ENCODE measurements at places on chromosomes 1 and 21.
A peak's percentile ranks its signal among the peaks of the same experiment; 100 is the strongest.

GRCh38 chr1:116986421-116987255 lies 14.9 kb upstream of the CD101 start:
- DNase-seq: no peak

GRCh38 chr1:24724345-24725208 lies 20.7 kb upstream of the CLIC4 start:
- DNase-seq: peak; percentile 76

- no peak for DNase-seq
Observed at GRCh38 chr1:197806718-197807117, 31.4 kb upstream of the DENND1B start.

DNA sequence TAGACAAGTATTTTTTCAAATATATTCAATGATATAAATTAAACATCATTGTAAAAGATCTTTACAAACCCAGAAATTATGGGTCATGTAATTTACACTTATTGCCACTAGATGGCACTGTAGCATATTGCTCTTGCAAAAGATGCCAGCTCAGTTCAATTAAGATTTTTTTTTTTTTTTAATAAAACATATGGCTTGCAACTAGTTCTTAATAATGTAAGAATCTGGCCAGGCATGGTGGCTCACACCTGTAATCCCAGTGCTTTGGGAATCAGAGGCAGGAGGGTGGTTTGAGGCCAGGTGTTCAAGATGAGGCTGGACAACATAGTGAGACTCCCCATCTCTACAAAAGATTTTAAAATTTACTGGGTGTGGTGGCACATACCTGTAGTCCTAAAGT lies 49.4 kb upstream of the DESI2 start:
- DNase-seq: peak; percentile 41

GRCh38 chr1:87104945-87105344 lies 190.5 kb downstream of the HS2ST1 start:
- DNase-seq: no peak

DNA sequence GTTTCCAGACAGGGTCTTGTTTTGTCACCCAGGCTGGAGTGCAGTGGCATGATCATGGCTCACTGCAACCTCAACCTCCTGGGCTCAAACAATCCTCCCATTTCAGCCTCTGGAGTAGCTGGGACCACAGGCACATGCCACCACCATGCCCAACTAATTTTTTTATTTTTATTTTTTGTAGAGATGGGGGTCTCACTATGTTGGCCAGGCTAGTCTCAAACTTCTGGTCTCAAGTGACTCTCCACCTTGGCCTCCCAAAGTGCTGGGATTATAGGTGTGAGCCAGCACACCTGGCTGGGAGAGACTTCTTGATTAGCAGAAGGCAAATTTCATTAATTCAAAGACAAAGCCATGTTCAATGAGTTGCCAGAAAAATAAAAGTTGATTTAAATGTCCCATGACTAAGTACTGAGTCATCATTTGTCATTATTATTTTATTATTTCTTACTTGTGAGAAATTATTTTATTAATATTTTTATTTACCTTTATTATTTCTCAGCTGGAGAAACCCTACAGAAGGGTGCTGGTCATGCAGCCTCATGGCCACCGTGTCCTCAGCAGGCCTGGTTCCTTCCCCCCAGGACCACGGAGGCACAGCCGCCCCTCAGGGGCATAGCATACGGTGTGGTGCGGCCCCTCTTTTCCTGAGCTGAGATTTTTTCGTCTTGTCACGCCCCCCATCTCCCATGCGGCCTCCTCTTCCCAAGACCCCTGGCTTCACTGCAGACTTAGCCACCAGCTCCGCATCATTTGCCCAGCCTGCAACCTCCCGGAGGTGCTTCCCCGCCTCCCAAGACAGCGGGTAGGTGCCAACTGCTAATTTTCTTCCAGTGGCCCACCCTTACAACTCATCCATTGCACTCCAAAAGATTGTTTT lies 55.3 kb upstream of the SIM2 start:
- DNase-seq: no peak

GRCh38 chr1:226428348-226428747 lies 20.5 kb upstream of the PARP1 start:
- no peak for DNase-seq

DNA sequence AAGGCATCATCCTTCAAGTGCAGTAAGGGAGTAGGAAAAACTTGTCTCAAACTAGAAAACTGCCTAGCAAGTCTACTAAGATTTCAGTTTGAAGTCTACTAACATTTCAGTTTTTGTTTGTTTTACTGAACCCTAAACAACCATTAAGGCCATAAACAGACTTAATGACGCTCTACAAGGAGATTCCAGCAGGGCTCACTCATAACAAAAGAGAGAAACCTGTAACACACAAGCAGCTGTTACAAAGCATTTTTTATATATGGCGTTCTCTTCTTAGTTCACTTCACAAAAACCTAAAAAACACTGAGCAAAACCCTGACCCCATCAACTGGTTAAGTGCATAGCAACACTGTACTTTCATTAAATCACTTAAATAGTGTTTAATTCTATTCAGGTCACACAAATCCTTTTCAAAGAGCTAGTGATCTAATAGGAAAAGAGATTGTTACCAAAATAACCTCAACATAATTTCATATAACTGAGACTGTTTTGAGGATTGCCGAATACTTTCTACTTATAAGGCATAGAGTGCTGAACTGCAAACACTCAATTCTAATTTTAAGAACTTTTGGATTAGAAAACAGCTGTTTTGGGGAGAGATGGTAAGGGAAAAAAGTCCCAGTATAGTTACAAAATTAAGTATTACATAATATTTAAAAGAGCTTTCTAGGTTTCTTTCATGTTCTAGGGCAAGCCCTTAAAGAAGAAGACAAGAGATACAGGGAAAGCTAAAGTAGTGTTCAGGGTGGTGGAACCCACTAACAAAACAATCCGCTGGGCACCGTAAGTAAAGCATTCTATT lies 1.4 kb downstream of the B3GALNT2 start:
- no peak for DNase-seq

GRCh38 chr1:197252973-197253372 lies 15.1 kb upstream of the CRB1 start:
- no peak for DNase-seq

DNA sequence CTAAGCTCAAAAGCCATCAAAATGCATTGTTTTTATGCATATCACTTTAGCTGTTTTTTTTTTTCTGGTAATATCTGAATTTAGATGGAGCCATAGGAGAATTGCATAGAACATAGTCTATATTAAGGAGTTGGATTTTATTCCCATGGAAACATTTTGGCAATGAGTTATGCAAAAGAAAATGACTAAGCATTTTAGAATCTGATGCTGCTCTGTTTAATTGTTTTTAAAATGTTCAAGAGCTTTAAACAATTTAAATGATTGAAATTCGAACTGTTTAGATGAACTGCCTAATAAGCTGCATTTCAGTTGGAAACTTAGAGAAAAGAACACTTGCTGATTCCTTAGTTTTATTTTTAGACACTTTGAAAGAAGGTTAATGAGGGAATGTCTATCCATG lies 1531.5 kb upstream of the B3GALT2 start:
- peak; percentile 38 for DNase-seq

GRCh38 chr1:173148971-173149370 lies 58.2 kb downstream of the TNFSF4 start:
- no peak for DNase-seq

- DNase-seq: no peak
Observed at GRCh38 chr1:58926152-58926551, 142.3 kb upstream of the JUN start.

DNA sequence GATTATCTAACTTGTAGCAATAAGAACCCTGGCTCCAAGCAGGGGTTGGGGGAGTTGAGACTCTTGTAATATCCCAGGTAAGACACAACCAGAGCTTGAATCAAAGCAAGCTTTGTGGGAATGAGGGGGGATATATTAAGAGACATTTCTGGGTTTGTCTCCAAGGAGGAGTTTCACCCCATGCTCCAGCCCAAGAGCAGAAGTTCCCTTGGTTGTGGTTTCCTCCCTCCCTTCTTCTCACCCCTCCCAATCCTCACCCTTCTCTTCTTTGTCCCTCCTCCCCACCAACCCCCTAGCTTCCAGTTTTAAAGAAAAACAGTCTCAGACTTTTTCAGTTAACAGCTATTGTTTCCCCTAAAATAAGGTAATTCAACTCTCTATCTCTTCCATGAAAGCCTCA lies 11.9 kb downstream of the TRAF3IP3 start:
- no peak for DNase-seq

GRCh38 chr1:101280942-101281654 lies 44.3 kb downstream of the S1PR1 start:
- DNase-seq: no peak

DNA sequence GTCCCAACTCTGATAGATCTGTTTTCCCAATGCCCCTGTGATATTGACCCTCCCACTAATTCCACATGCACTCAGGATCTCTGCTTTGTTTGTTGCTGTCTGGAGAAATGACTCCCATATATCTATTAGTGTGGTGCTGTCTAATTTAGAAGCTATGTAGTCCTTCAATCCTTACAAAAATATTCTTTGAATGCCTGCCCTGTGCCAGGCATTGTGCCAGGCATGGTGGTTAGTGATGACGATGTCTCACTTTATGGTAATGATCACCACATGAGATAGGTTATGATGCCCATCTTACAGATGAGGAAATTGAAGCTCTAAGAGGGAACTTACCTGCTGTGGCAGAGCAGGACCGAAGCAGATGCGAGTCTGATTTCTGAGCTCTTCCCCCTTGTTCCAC lies 12.9 kb downstream of the MYOG start:
- no peak for DNase-seq

DNA sequence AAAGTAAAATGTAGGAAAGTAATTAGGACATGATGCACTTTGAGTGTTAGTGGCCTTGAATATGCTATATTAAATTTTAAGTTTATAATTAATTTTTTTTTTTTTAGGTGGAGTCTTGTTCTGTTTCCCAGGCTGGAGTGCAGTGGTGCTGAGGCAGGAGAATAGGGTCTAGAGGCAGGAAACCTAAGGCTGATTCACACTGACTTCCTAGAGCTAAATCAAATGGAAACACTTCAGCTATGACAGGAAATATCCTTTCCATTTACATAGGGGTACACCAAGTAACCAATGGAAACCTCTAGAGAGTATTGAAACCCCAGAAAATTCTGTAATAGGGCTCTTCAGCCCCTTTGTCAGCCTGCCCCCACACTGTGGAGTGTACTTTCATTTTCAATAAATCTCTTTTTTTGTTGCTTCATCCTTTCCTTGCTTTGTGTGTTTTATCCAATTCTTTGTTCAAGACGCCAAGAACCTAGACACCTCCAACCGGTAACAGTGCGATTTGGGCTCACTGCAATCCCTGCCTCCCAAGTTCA lies 17.9 kb upstream of the THRAP3 start:
- DNase-seq: no peak

- DNase-seq: no peak
Observed at GRCh38 chr1:19445417-19446342, 39.7 kb downstream of the CAPZB start.

- DNase-seq: no peak
Observed at GRCh38 chr1:199010492-199010891, 371.7 kb downstream of the PTPRC start.

DNA sequence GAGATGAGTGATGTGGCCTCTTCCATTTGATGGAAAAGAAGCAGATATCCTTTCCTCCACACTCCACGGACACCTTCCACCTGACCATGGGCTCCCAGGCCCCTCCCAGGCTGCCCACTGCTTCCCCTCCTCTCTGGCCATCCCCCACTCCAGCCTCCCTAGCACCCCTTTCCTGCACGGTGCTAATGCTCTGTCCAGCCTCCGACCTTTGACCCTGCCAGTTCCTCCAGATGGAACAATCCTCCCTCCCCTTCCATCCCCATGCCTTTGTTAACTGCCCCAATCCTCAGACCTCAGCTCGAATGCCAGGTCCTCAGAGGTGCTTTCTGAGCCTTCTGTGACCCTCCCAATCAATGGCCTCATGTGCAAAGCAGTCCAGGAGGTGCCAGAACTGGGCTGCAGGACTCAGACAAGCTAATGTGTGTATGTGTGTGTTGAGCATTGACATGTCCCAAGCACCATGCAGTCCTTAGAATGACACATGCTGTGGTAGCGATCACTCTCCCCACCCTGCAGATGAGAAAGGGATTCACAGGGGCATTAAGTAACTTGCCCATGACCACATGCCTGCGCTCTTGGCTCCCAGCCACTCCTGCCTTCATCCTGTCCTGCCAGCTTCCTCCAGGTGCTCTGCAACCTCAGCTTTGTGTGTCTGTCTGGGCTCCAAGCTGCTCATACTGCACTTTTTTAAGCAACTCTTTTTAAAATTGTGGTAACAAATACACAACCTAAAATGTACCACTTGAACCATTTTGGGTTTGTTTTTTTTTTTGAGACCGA lies 63.5 kb upstream of the EDN2 start:
- no peak for DNase-seq

DNA sequence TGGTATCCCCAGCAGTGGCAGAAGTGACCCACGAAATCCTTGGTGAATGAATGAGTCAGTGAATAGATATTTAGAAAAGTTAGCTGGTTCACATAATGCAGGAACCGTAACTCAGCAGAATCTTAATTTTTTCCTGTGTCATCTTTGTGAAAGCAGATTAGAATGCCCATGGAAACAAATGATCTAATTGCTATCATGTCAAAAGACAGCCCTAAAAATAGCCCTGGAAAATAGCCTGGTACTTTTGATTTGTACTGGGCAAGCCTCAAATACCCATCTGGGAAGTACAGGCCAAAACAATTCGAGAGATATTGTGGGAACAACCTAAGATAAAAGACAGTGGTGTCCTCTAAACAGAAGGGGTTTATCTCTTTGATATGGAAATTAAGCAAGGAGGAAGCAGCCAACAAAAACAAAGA lies 21.1 kb downstream of the FYB2 start:
- DNase-seq: peak; percentile 30

DNA sequence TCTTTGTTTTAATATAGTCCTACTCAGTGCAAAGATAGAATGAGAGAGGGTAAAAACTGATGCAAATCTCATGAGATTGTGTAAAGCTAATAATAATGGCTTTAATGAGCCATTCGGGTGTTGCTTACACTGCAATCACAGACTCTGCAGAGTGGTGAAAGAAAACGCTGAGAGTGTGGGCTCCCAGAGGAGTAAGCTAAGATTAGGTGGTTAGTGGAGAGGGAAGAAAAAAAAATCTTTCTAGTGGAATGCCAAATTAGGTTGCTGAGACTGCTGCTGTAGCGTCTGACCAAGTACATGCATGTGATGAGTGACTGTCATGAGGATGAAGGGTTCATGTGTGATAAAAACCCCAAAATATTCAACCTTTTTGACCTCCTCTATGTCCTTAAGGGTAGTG lies 645.9 kb upstream of the ADGRL4 start:
- DNase-seq: no peak

- peak; percentile 72 for DNase-seq
Observed at GRCh38 chr1:246110343-246111219, 396.5 kb downstream of the SMYD3 start.

DNA sequence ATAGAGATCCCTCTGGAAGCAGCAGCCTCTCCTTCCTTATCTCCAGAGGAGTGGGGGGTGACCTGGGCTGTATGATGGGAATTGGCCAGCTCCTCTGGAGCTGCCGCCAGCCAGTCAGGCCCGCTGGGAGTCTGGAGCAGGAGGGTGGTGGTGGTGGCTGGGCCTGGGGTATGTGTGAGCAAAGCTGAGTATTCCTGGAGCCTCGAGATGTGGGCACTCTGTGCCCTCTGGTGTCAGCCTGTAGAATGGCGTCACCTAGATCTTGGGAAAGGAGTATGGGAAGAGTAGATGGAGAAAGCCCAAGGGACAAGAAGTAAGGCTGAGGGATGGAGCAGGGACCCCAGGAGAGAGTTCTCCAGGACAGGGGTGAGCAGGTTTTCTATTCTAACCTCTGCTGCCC lies 16.0 kb downstream of the VANGL2 start:
- peak; percentile 40 for DNase-seq

All from fibroblast of upper back skin (primary cell).